CD4-positive, alpha-beta T cell treated with Interleukin-6 for 4 hours (primary cell): ENCODE measurements at places on chromosomes 12 and 14.

- DNase-seq: no peak
These were observed 9.0 kb downstream of the SERPINA6 start for GRCh38 chr14:94313991-94314655.

GRCh38 chr12:88325076-88325815, 183.1 kb downstream of the TMTC3 start:
- DNase-seq: no peak

DNA sequence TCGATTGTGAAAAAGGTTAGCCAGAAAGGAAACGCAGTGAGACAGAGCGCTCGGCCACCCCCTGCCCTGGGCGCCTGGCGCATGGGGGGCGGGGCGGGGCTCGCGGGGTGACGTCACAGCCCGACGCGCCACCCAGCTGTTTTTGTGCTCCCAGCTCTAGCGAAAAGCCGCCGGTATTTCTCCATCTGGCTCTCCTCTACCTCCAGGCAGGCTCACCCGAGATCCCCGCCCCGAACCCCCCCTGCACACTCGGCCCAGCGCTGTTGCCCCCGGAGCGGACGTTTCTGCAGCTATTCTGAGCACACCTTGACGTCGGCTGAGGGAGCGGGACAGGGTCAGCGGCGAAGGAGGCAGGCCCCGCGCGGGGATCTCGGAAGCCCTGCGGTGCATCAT, at the start of gene GABARAPL1:
Gene GABARAPL1, plus strand, starts transcription at position 139 of the 393 bp plus-strand sequence. Its CDS starts 253 bp downstream, at position 392.
- peak; percentile 81 for DNase-seq

GRCh38 chr12:40648519-40648918, 43.7 kb upstream of the CNTN1 start:
- DNase-seq: no peak

DNA sequence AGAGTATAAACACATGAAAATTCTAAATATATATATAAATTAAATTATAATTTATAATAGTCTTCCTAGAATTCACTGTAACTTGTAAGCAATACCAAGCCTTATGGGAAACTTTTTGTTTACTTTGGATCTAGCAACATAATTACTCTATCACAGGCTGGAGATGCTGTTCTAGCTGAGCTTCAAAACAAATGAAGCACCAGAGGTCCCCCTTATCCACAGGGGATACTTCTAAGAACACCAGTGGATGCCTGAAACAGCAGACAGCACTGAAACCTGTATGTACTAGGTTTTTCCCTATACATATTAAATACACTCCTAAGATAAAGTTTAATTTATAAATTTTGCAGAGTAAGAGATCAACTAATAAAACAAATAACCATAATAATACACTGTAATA, 96.6 kb downstream of the CDK17 start:
- no peak for DNase-seq

DNA sequence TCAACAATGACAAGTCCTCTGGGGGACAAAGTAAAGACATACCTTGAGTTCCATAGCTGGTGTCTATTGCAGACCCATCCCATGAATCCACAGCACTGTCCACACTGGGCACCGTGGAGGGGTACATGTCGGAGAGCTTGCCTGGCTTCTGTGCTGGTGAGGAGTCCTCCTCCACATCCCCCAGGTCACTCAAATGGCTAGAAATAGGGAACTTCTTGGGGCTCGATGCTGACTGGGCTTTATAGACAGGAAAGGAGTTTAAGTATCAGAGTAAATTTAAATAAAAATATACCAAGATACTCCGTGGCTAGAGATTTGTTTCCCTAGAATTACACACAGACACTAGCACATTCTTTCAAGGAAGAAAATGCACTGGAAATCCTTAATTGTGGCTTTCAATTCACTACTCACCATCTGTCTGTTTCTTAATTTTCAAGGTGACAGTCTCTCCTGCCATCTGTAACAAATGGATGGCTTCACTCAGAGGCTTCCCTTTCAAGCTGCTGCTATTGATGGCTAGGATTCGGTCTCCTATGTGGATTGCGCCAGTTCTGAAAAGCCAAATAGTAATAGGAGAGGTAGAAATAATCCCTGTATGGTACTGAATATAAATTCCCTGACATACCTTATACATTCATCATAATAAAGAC, 90.1 kb downstream of the HELB start:
- no peak for DNase-seq

GRCh38 chr14:22381408-22381760, 207.6 kb downstream of the DAD1 start:
- DNase-seq: no peak

GRCh38 chr12:33192226-33192625, 247.4 kb downstream of the SYT10 start:
- DNase-seq: no peak

DNA sequence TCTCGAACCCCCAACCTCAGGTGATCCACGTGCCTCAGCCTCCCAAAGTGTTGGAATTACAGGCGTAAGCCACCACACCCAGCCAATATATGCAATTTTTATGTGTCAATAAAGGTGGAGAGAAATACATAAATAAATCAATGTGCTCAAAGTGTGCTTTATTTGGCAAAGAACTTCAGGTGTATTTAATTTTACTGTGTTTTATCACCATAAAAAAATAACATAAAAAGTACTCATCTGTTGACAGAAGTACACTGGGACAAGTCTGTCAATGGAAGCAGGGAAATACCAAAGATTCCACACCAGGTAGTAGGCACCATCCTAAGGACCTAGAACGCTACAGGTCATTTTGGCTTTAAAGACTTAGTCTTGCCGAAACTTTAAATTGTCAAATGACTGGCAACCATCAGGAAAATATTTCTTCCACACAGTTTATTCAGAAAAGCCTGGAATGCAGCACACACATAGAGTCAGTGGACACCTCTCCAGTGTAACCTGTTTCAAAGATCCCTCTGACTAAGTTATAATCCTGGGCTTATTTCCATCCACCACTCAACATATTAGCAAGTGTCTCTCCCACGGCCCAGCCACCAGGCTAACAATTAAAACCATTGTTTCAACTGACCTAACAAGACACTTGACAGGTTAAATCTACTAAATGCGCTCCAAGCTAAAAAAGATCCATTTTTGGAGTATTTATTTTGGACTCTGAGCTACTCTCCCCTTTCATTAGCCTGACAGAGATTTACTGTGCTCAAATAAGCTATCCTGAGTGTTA, 4.2 kb downstream of the ERO1A start:
- DNase-seq: no peak

- no peak for DNase-seq
These were observed 192.2 kb upstream of the C14orf180 start for GRCh38 chr14:104387022-104388010.

DNA sequence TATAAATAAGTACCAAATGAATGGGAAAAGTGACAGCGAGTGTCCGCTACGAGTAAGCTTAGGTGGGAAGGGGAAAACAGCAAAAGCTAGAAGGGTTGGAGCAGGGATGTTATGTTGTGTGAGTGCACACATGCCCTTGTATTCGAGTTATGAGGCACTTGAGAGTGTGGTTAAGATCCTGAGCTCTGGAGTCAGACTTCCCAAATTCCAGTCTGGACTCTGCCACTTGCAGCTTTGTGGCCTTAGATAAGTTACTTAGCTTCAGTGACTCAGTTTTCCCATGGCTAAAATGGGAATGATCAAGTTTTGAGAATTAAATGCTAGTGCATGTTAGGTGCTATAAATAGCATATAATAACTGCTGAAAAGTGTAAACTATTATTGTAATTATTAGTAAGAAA, 44.9 kb downstream of the KTN1 start:
- no peak for DNase-seq

DNA sequence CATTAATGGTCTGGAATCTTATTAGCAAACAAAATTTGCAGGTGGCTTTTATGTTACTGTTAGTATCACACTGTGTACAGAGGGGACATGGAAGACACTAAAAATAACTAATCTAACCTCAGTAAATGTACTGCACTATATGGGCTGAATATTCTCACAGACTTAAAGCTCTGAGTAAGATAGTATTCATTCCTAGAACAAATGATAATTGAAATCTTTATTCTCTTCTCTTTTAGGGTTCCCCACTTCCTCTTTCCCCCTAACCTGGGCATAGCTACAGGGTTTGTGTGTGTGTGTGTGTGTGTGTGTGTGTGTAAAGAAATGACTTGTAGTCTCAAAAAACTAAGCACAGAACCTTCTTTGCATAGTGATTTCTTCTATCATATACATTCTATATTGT, 21.4 kb upstream of the HECTD1 start:
- no peak for DNase-seq

DNA sequence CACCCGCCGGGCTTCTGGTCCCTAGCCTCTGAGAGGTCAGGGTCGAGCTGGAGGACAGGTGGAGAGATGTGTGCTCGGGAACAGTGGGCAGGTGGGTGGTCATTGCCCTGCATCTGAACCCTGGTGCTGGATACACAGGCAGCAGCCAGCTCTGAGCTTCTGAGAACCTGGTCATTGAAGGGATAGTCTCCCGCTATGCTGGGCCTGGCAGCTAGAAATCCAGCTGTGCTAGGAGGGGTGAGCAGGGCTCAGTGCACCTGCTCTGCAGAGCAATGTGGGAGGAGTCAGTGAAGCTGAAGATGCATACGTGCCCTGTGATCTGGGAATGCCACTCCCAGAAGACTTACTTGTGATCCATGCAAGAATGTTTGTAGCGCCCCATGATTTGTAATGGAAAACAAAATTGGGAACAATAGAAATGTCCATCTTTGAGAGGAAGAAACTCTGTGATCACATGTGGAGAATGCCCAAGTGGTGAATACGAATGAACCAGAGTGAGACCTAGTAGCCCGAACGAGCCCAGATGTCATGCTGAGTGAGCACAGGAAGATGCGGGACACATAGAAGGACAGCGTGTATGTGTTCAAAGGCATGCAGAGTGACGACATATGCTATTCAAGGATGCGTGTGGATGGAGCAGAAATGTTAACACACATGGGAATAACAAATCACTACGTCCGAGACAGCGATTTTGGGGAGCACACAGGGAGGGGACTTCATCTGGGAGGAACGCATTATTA, 63.4 kb downstream of the AACS start:
- DNase-seq: no peak

GRCh38 chr14:68877993-68878575, 85.2 kb upstream of the ZFP36L1 start:
- DNase-seq: no peak

- DNase-seq: no peak
These were observed 5.9 kb downstream of the ZNF605 start for GRCh38 chr12:132949936-132950837.

- DNase-seq: no peak
These were observed 12.3 kb downstream of the TMEM30B start for GRCh38 chr14:61268812-61269211.

DNA sequence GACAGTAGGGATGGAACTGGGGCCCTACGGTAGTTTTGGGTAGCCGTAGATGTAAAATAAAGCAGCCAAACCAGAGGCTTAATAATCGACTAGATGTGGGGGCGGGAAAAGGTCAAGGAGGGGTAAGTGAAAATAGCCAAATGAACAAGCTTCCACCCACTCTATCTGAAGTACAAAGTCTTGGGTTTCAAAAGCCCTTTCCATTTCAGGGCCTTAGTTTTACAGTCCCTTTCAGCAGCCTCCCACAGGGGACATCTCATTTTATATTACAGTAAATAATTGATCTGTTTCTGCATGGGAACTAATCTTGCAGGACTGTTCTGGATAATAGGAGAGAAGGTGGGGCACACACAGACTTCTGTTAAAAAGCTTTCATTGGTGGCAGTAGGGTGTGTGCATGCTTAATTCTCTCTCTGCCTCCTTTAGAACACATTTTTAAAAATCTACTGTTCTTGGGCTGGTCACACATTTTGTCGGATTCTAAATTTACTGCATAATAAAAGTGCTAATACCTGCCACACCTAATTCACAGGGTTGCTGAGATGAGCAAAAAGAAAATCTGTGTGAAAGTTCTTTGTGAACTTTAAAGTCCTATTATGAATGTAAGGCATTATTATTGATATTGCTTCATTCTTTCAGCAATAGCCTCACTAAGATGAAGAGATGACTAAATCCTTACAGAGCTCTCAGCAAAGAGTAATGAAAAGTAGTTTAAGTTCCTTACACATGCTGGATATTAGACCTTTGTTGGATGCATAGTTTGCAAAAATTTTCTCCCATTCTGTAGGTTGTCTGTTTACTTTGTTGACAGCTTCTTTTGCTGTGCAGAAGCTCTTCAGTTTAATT, 104.6 kb downstream of the ITPR2 start:
- DNase-seq: no peak

DNA sequence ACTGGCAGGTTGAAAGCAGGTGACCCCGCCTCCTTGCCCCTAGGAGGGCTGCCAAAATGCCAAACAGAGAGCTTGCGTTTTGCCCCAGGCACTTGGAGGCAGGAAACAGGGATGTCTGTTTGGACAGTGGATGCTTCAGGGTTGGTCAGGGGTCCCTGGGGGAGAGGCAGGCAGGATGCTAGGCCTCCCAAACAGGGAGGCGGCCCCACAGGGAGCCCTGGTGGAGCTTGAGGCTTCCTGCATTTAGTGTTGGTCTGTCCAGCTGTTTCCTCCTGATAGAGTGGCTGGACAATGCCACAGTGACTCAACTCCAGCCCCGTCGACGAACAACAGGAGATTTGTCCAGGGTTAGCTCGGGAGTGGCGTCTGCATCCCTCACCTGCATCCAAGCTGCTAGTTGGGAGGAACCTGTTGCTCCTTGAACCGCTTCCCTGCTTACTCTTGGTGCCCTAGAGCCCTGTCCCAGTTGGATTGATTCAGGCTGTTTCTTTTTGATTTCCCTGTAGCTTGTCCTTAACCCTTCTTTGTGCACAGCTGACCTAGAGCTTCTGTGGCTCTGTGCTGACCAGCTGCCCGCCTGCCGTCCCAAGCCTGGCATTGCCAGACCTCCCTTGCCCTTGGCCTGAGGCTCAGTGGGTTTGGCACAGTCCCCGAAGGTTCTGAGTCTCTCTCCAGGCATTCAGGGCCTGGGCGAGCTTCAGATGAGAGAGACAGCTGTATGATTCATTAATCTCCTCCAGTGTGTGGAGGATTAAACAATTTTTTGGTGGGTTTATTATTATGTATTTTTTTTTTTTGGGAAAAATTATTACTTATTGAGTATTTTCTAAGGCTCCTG, 45.9 kb downstream of the TSPAN9 start:
- DNase-seq: no peak

DNA sequence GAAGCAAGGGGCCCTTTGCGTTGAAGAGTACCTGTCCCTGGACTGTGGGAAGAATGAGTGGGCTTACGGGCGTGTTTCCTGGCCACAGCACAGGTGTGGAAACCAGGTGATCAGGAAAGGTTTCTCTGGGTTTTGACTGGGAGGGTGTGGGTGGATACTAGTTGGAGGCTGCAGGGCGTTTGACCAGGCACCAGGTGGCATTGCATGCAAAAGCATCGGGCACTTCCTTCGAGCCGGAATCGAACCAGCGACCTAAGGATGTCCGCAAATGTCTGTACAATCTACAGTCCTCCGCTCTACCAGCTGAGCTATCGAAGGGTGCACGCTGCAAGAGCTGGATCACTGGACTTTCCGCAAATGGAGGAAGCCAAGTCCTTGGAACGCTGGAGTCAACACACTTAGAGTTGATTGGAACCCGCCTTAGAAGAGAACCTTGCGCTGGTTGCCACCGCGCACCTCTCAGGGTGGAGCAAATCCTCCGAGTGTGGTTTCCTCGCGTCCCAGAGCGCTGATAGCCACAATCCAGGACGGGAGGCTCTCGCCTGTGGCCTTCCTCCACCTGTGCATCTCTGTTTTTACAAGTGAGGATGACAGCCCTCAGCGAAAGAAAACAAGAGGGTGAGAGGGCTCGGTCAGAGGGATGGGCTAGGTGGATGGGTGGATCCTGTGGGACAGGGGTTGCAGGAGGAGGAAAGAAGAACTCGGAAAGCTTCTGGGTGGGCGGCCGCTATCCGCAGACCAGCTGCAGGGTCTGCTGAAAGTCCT, 21.2 kb upstream of the RNASE4 start:
- peak; percentile 80 for DNase-seq

- DNase-seq: no peak
These were observed 160.8 kb downstream of the GXYLT1 start for GRCh38 chr12:41983856-41984255.

- DNase-seq: no peak
These were observed 391.9 kb upstream of the ATP2B1 start for GRCh38 chr12:90100579-90100978.
